ENCODE measurements at places on chromosomes 16 and 17.

GRCh38 chr17:66415366-66416206 lies 113.2 kb downstream of the PRKCA start:
- no peak overlapping the region for H3K4me3 ChIP-seq
- no peak for DNase-seq
- H3K27me3 ChIP-seq: no peaks in the 10 kb centered on the region
- peaks cover 11% of the 10 kb centered on the region for H3K4me1 ChIP-seq

DNA sequence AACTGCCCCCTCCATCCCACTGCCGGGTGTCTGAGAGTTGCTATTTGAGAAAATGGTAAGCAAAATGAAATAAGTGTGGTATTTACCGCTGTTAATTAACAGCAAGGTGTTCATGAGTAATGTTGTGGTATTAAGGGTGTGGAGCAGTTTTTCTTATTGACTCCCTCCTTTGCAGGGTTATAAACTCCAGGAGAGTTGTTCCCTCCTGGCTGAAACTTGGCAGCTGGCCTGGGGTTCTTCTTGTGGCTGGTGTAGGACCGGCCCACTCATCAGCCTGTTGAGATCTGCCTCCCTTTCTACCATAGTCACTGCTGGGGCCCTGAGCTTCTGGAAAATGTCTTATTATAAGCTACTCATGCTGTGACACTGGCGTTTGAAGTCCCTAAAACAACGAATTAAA lies 128.6 kb downstream of the SOX9 start:
- no peak for DNase-seq
- peaks cover 5% of the 10 kb centered on the region for H3K36me3 ChIP-seq
- H3K27me3 ChIP-seq: peaks cover 6% of the 10 kb centered on the region
- no peak overlapping the region for H3K27ac ChIP-seq
- H3K4me3 ChIP-seq: no peak overlapping the region

DNA sequence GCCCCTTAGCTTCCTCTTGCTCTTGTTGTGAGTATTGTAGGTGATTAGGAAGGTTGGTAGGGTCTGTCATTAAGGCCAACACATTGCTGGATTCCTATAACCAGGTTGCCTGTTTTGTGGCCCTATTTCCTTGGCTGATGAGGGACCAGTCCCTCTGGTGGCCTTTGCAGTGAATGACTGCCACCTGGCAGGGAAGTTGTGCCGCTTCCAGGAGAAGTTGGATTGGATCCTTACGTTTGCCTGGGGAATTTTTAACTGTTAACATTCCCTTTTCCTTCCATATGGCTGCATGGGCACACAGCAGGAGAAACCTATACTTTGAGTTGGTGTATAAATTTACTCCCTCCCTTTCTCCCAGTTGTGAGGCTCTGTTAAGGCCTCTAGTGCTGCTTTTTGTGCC lies 32.4 kb downstream of the LCMT1 start:
- DNase-seq: no peak
- no peak overlapping the region for H3K4me3 ChIP-seq
- H3K27ac ChIP-seq: no peak overlapping the region
- H3K36me3 ChIP-seq: peaks cover 19% of the 10 kb centered on the region
- no peaks in the 10 kb centered on the region for H3K27me3 ChIP-seq

GRCh38 chr16:4194661-4195060 lies 47.2 kb downstream of the SRL start:
- no peaks in the 10 kb centered on the region for H3K4me1 ChIP-seq
- DNase-seq: no peak
- no peaks in the 10 kb centered on the region for H3K36me3 ChIP-seq
- H3K27me3 ChIP-seq: no peaks in the 10 kb centered on the region

DNA sequence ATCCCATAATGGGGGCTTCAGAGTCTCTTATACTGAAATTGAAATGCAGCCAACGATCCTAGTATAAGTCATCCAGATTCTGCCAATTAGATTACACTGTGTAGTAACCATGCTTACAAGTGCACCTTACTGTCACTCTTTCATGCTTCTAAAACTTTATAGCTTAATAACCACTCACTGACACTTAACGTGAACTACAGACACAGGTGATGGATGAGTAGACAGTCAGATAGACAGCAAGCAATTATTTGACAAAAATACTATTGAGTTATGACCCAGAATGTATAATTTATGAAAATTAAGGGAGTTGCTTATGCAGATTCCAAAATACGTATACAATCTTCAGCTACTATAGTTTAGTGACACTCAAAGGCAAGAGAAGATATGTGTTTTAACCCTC lies 6.3 kb downstream of the CDH8 start:
- H3K27me3 ChIP-seq: peaks cover 50% of the 10 kb centered on the region
- no peak for DNase-seq
- no peaks in the 10 kb centered on the region for H3K36me3 ChIP-seq
- H3K27ac ChIP-seq: no peak overlapping the region
- no peak overlapping the region for H3K4me3 ChIP-seq

DNA sequence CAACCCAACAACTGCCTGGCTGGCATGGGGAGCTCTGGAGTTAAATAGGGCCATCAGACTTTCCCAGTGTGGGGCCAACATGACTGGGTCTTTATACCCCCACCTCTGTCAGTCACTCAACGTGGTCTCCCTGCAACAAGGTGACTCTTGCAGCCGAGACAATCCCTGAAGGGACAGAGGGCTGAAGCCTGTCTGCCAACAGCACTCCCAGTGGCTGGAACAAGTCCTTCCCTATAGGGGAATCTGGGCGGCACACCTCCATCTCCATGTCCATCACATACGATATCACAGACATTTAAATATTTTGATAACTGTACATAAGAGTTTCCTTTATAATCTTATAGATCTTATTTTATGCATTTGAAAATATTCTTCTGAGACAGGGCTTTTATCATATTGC lies 4.8 kb upstream of the MAPT start:
- no peak overlapping the region for H3K4me3 ChIP-seq
- no peak overlapping the region for H3K27ac ChIP-seq
- no peaks in the 10 kb centered on the region for H3K36me3 ChIP-seq
- no peak for DNase-seq

DNA sequence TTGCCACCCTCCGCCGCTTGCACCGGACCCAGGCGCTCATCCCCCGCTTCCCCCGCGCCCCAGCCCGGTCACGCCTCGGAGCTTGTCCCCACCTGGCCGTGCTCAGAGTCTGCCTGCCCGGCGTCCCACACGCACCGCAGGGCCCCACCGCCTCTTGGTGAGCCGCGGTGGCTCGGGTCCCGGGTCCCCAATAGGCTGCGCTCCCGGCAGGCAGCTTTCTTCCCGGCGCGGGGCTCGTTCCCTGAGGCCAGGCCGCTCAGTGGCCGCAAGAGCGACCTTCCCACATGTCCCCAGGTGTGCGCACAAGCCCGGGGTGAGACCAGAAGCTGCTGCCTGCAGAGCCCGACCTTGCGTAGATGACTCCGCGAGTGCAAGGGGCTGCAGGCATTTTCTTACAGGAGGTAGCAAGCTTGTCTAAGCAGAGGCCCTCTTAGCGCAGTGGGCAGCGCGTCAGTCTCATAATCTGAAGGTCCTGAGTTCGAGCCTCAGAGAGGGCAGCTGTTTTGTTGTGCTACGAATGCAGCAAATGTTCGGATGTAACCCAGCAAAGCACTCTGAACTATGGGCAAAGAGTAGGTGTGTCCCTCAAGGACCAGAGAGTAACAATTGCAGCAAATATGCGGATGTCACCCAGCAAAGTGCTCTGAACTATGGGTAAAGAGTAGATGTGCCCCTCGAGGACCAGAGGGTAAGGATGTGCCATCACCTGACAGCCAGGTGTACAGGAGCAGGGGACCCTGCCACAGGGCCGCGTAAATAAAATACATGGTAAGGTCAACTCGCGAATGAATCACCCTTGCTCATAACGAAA lies 15.6 kb downstream of the TLE7 start:
- H3K27ac ChIP-seq: peak overlapping the region; percentile 12
- peak; percentile 92 for DNase-seq
- peaks cover 11% of the 10 kb centered on the region for H3K4me1 ChIP-seq
- peak overlapping the region; percentile 55 for H3K4me3 ChIP-seq
- H3K27me3 ChIP-seq: peaks cover 19% of the 10 kb centered on the region
- no peaks in the 10 kb centered on the region for H3K36me3 ChIP-seq

GRCh38 chr16:26133416-26134093 lies 441.8 kb downstream of the HS3ST4 start:
- no peak overlapping the region for H3K27ac ChIP-seq
- no peaks in the 10 kb centered on the region for H3K4me1 ChIP-seq
- no peak for DNase-seq
- H3K4me3 ChIP-seq: no peak overlapping the region
- H3K36me3 ChIP-seq: no peaks in the 10 kb centered on the region

- H3K36me3 ChIP-seq: no peaks in the 10 kb centered on the region
- no peak overlapping the region for H3K4me3 ChIP-seq
- no peaks in the 10 kb centered on the region for H3K27me3 ChIP-seq
- no peak overlapping the region for H3K27ac ChIP-seq
Measured at GRCh38 chr17:82889496-82890338, 49.9 kb upstream of the ZNF750 start.

GRCh38 chr16:74936902-74937560 lies 47.9 kb downstream of the WDR59 start:
- no peak overlapping the region for H3K4me3 ChIP-seq
- H3K4me1 ChIP-seq: peaks cover 4% of the 10 kb centered on the region
- H3K27me3 ChIP-seq: no peaks in the 10 kb centered on the region
- peak overlapping the region; percentile 52 for H3K27ac ChIP-seq

- H3K4me3 ChIP-seq: no peak overlapping the region
- no peak for DNase-seq
- no peaks in the 10 kb centered on the region for H3K27me3 ChIP-seq
- no peaks in the 10 kb centered on the region for H3K36me3 ChIP-seq
- H3K4me1 ChIP-seq: peaks cover 68% of the 10 kb centered on the region
Measured at GRCh38 chr17:83101805-83102480, 22.5 kb downstream of the METRNL start.

DNA sequence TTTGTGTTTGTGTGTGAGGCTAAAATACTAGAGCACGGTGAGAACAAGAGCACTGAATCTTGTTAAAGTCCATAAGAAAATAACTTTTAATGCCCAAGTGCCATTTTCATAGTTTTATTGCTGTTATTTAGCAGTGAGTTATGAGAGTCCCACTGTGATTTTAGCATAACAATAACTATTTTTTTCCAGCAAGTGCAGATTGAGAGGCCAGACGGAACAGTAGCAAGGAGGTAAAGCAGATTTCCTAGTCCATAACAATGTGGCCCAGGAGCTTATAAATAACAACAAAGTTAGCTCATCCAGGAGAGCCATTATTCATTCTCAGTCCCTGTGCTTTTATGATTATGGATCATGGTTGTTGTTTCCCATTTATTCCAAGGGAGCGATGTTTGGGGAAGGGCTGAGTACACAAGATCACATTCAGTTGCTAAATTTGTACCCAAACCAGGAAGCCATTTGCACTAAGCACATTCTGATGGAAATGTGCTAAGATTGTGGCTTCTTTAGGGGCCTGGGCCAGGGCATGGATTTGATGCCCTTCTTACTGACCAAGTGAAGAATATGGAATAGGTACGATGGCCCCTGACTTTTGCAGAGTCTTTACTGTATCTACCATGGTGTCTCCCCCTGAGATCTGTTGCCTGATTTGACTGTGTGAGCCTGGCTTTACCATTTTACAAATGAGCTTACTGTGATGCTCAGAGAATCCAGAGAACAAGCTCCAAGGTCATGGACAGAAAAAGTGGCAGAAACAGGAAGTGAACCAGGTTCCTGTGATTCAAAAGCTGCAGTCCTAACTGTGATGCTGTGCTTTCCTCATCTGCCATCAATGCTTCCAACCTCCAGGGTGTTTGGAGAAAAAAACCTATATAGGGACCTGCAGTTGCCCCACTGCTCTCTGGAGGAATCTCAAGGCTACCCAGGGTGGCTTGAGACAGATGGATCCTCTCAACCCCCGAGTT lies 204.7 kb upstream of the HSBP1 start:
- no peak overlapping the region for H3K4me3 ChIP-seq
- H3K4me1 ChIP-seq: no peaks in the 10 kb centered on the region
- no peaks in the 10 kb centered on the region for H3K27me3 ChIP-seq
- no peak overlapping the region for H3K27ac ChIP-seq

- peaks cover 2% of the 10 kb centered on the region for H3K36me3 ChIP-seq
- H3K27ac ChIP-seq: no peak overlapping the region
- peaks cover 10% of the 10 kb centered on the region for H3K4me1 ChIP-seq
- peaks cover 20% of the 10 kb centered on the region for H3K27me3 ChIP-seq
Measured at GRCh38 chr17:41258406-41258805, 3.2 kb downstream of the KRTAP9-9 start.

GRCh38 chr17:49633762-49634484 lies 44.0 kb downstream of the SPOP start:
- no peaks in the 10 kb centered on the region for H3K27me3 ChIP-seq
- no peak for DNase-seq
- H3K4me3 ChIP-seq: no peak overlapping the region
- peak overlapping the region; percentile 72 for H3K27ac ChIP-seq
- H3K36me3 ChIP-seq: no peaks in the 10 kb centered on the region

- peaks cover 30% of the 10 kb centered on the region for H3K36me3 ChIP-seq
- H3K27me3 ChIP-seq: no peaks in the 10 kb centered on the region
- H3K4me1 ChIP-seq: peaks cover 30% of the 10 kb centered on the region
- H3K4me3 ChIP-seq: no peak overlapping the region
Measured at GRCh38 chr16:19704321-19705145, 13.5 kb downstream of the KNOP1 start.

- no peak overlapping the region for H3K4me3 ChIP-seq
- peaks cover 43% of the 10 kb centered on the region for H3K4me1 ChIP-seq
- no peak for DNase-seq
- peak overlapping the region; percentile 57 for H3K27ac ChIP-seq
- H3K36me3 ChIP-seq: no peaks in the 10 kb centered on the region
Measured at GRCh38 chr17:49344914-49345313, 17.1 kb downstream of the ZNF652 start.

DNA sequence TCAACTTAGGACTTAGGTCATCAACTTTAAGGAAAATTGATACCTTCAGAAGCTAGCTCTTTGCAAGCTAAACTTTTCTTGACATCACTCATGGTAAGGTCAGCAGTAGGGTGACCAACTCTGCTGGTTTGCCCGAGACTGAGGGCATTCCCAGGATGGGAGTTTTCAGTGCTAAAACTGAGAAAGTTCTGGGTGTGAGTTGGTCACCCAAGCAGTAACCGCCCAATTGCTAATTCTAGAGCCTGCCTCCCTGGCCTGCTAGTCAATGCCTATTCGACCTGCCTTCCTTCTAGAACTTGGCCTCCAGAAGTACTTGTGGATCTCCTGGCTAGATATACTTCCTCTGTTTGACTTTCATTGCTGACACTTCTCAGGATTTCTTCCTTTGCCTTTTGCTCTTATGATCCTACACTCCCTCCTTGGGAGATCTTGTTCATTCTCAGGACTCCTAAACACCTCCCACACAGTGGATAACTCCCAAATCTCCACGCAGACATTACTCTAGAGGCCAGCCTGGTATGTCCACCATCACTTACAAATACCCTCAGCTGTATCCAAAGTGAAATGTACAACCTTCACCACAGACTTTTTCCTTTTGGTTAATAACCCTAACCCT lies 10.5 kb upstream of the MYO18A start:
- peaks cover 6% of the 10 kb centered on the region for H3K27me3 ChIP-seq
- no peak overlapping the region for H3K27ac ChIP-seq
- no peaks in the 10 kb centered on the region for H3K4me1 ChIP-seq
- DNase-seq: no peak
- no peak overlapping the region for H3K4me3 ChIP-seq
